ENCODE measurements at places on chromosomes 11 and 22. TPM values are rescaled to one million over a fixed set of nuclear protein-coding genes. Genes with fewer than 3 reads are reported as not detected.

TESMIN gene
- total RNA-seq: 3.7 TPM

VPS26B gene
- 41.6 TPM for total RNA-seq

UPK3A gene
- total RNA-seq: not detected

OR52I2 gene
- not detected for total RNA-seq

KIF18A gene
- 3.4 TPM for total RNA-seq

DNA sequence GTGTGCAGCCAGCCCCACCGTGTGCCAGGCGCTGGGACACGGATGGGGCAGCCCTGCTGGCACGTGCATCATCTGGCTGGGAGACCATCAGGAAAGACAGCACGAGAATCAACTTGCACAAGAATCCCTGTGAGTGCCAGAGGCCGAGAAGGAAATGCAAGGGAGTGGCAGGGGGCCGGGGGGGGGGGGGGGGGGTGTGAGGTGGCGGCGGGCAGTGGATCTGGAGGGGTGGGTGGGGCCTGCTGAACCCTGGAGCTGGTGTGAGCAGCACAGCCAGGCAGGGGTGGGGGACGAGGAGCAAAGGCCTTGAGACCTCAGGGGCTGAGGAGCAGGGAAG lies 14.0 kb upstream of the FLRT1 start:
- DNase-seq: no peak

DNA sequence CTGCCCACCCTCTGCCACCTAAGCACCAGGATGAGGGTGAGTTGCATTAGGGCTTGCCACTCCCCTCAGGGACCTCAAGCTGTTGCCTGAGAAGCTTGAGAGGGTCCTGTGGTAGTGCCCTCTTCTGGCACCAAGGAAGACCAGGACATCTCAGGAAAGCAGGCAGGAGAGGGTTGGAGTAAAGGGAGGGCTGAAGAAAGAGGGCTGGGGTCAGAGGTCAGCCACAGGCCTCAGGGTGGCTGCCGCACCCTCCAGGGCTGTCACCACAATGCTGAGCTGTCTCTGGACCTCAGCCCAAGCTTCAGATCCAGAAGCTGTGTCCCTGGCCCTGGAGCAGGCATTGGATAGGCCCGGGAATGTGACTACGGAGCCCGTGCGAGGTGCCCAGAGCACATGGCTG lies 4.1 kb downstream of the SAC3D1 start:
- DNase-seq: no peak

- peak; percentile 38 for DNase-seq
These were observed 63.7 kb downstream of the PPFIBP2 start for GRCh38 chr11:7577291-7578190.

DNA sequence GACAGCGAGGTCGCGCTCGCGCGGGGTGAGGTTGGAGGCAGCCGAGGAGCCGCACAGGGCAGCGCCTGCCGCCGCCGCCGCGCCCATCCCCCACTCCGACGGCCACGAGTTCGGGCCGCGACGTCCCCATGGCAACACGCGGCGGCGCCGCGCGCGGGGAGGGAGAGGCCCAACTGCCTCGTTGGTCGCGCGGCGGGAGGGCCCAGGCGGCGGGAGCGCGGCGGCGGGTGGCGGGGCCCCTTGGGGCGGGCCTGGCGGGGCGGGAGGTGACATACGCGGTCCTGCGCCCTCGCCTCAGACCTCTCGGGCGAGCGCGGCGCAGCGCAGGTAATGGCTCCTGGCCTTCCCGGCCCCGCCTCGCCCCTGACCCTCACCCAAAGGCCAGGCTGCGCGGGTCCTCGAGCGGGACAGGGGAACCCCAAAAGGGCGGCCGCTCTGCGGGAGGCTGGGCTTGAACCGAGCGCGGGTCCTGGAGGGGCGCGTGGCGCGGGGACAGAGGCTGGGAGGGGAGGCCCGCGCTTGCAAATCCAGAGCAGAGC lies at the start of gene DEUP1:
DEUP1 (plus strand) TSS at position 297 of the 539 bp plus-strand sequence. CDS start 1,518 bp downstream, outside the sequence.
- DNase-seq: no peak

DNA sequence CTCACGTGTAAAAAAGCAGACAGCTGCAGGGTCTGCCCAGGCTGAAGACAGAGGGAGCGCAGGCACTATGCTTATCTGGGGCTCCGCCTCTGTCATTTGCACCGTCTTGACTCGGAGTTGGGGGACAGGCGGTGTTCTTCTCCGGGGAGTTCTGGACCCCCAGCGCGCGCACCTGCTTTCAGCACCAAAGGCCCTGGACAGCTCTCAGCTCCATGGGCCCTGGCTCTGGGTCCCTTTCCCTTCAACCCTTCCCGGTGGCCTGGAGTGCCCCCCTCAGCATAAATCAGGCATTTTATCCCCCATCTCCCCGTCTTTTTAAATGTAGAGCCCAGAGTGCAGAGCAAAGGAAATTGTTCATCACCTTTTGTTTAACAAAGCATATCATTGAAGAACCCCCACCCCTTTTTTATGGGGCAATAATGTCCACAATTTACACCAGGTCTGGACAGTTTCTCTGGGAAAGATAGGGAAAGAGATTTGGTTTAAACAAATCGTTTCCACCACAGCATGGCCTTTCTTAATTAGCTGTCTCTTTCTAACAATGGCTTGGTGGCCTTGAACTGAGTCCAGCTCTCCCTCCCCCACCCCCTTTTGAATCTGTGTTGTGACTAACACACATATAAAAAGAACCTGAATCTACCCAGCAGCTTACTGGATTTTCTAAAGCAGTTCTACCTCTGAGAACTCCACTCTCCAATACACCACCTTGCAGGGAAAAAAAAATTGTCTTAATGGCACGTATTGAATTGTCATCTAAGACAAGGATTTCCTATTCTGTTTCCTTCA lies 1.7 kb downstream of the SEZ6L start:
- DNase-seq: no peak

GRCh38 chr11:13012056-13012661 lies 3.0 kb downstream of the RASSF10 start:
- no peak for DNase-seq

GRCh38 chr11:126061707-126062678 lies 673 bp downstream of the CDON start:
- DNase-seq: peak; percentile 14

DNA sequence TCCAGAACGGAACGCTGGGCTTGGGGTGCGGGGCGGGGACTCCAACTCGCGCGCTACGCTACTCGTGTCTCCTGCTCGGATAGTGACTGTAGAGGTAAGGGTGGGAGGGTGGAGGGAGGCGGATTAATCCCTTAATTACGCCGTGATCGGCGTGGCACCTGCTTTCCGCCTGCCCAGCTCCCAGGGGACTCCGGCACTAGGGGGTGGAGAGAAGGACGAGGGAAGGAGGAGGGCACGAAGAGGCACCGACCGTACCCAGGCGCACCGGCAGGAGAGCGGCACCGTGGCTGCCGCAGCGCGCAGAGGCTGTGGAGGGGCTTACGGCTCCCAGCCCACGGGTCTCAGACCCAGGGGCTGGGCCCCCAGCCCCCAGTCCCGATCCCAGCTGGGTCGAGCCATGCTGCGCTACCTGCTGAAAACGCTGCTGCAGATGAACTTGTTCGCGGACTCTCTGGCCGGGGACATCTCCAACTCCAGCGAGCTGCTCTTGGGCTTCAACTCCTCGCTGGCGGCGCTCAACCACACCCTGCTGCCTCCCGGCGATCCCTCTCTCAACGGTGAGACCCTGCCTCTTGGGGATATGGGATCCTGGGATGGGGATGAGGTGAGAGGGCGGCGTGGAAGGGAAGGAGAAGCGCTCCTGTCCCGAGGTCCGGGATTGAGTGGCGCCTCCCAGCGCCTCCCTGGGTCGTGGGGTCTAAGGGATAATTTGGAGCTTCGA lies at the start of gene ROBO3:
ROBO3 (plus strand) TSS at position 252 of the 721 bp plus-strand sequence; CDS start at position 398, 146 bp downstream.
- DNase-seq: no peak

DNA sequence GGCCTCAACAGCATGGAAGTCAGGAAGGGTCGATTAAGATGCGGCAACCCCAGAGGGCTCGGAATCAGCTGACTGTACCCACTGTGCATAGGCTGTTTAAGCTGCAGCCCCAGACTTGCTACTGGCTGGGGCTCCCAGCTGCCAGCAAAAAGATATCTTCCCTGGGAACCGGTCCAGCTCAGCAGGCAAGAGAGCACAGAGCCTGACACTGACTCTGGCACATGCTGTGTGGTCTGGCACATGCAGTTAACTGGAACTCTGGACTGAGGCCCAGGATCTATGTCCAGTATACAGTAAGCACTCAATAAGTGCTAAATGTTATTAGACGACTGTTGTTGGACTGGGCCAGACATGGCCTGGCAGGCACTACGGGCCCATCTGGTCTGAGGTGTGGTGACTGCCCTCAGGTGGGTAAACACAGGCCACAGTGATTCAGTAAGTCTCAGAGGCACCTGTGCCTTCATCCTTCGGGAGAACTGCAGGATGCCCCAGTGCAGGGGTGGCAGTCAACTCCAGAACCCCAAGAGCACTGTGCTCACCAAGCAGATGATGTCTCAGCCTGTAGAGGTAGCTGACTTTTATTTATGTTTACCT lies 87.6 kb downstream of the LARGE1 start:
- no peak for DNase-seq

Measured in CD4-positive, alpha-beta T cell (primary cell).